Nephron progenitor cell (in vitro differentiated cells): ENCODE measurements at places on chromosomes 1 and 21.
A peak's percentile ranks its signal among the peaks of the same experiment; 100 is the strongest.

GRCh38 chr1:1319646-1319941 lies 4.9 kb downstream of the INTS11 start:
- peaks cover 63% of the 10 kb centered on the region for H3K4me1 ChIP-seq
- H3K4me3 ChIP-seq: no peak overlapping the region
- peaks cover 11% of the 10 kb centered on the region for H3K27me3 ChIP-seq
- H3K36me3 ChIP-seq: peaks cover 20% of the 10 kb centered on the region
- H3K27ac ChIP-seq: peak overlapping the region; percentile 78
- no peak for DNase-seq

DNA sequence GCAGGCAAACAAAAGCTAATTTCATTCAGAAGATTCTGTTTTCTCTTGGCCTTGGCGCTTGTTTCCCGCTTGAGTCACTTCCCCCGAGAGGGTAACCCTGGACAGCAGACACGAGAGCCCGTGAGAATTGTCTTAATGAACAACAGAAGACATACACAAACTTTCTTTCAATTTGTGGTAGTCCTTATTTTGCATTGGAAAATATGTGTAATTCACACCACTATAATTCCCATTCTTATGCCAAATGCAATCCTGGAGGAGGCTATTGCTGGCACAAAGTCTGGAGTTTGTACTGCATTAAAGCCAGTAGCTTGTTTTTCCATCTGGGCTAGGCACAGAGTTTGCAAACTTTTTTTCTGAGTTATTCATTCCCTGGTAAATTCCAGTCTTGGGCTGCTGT lies 109.8 kb upstream of the IVNS1ABP start:
- no peaks in the 10 kb centered on the region for H3K36me3 ChIP-seq
- H3K4me1 ChIP-seq: no peaks in the 10 kb centered on the region
- H3K27me3 ChIP-seq: peaks cover 6% of the 10 kb centered on the region
- no peak overlapping the region for H3K27ac ChIP-seq
- DNase-seq: no peak

DNA sequence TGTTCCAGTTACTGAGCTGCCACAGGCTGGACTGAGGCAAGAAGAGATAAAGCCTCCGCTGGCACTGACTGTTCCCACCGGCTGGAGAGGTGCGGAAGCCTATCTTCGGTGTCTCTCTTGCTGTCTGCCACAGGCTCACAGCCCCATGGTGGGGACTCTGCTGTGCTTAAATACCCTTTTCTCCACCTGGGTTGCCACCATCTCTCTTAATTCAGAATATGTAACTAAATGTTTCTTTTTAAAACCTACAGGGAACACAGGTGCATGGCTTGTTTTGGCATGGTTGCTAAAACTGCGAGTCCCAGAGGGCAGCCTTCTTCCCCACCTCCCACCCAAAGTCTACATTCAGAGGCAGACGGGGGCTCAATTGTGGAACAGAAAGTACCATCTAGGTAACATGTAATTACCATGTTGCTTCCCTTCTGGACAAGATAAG lies 8.1 kb upstream of the LBR start:
- H3K27ac ChIP-seq: no peak overlapping the region
- no peak overlapping the region for H3K4me3 ChIP-seq
- H3K36me3 ChIP-seq: no peaks in the 10 kb centered on the region
- DNase-seq: no peak
- H3K27me3 ChIP-seq: peaks cover 3% of the 10 kb centered on the region
- H3K4me1 ChIP-seq: peaks cover 11% of the 10 kb centered on the region

- peaks cover 16% of the 10 kb centered on the region for H3K4me1 ChIP-seq
- H3K4me3 ChIP-seq: no peak overlapping the region
- DNase-seq: no peak
- no peaks in the 10 kb centered on the region for H3K27me3 ChIP-seq
- H3K27ac ChIP-seq: no peak overlapping the region
- no peaks in the 10 kb centered on the region for H3K36me3 ChIP-seq
Measured at GRCh38 chr1:52672946-52673345, 25.2 kb downstream of the COA7 start.

- peaks cover 11% of the 10 kb centered on the region for H3K36me3 ChIP-seq
- no peak overlapping the region for H3K4me3 ChIP-seq
- peaks cover 19% of the 10 kb centered on the region for H3K4me1 ChIP-seq
- H3K27me3 ChIP-seq: no peaks in the 10 kb centered on the region
Measured at GRCh38 chr1:116515702-116516101, 55.1 kb downstream of the CD58 start.

DNA sequence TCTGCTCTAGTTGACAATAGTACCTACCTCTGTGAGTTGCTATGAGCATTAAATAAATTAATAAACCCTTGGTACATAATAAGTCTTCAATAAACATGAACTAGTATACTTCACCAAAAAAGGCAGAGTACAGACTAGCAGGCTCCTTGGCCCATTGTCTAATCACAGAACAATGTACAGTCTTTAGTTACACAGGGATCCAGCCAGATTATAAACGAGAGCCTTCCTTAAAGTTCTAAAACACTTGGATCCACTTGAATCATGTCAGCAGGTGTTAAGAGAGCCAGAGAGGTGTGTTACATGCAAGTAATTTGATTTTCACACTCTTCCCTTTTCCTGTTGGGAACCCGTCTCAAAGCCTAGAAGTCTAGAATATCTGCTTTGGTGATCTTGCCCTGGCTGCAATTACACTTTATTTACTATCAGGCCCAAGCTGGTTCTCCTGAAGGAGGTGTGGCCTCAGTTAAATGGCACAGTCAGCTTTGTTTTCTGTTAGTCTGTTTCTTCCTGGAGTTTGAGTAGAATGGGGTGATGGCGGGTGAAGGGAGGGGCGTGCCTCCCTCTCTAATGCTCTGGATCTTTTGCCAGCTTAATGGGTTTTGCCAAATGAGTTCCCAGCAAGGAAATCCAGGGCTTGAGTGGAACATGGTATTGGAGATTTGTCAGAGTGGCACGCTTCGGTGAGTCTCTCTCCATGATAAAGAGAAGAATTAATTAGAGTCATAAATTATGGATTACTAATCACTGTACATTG lies 570.9 kb upstream of the CAMK1G start:
- peaks cover 4% of the 10 kb centered on the region for H3K36me3 ChIP-seq
- H3K4me1 ChIP-seq: peaks cover 13% of the 10 kb centered on the region
- H3K27ac ChIP-seq: no peak overlapping the region
- no peaks in the 10 kb centered on the region for H3K27me3 ChIP-seq

DNA sequence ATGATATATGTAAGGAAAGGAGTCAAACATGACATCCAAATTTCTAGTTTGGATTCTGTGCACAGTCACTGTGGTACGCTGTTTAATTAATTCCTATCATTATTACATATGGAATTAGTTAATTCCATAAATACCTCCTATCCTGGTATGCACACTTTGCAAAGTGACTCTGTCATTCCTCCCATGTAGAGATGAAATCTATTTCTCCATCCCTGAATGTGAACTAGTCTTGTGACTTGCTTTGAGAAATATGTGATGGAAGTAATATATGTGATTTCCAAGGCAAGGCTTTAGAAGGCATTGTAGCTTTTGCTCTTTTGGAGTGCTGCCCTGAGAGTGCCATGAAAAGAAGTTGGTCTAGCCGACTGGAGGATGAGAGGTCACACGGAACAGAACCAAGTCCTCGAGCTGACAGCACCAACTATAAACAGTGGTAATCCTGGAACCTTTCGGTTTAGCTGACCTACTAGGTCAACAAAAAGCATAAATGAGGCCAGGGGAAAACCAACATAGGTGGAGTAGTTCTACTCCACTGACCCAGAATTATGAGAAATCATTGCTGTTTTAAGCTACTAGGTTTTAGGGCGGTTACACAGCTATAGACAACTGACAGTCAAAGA lies 1.5 kb downstream of the SELENOF start:
- peaks cover 22% of the 10 kb centered on the region for H3K4me1 ChIP-seq
- peaks cover under 1% of the 10 kb centered on the region for H3K36me3 ChIP-seq
- no peak for DNase-seq
- H3K4me3 ChIP-seq: no peak overlapping the region
- no peaks in the 10 kb centered on the region for H3K27me3 ChIP-seq

DNA sequence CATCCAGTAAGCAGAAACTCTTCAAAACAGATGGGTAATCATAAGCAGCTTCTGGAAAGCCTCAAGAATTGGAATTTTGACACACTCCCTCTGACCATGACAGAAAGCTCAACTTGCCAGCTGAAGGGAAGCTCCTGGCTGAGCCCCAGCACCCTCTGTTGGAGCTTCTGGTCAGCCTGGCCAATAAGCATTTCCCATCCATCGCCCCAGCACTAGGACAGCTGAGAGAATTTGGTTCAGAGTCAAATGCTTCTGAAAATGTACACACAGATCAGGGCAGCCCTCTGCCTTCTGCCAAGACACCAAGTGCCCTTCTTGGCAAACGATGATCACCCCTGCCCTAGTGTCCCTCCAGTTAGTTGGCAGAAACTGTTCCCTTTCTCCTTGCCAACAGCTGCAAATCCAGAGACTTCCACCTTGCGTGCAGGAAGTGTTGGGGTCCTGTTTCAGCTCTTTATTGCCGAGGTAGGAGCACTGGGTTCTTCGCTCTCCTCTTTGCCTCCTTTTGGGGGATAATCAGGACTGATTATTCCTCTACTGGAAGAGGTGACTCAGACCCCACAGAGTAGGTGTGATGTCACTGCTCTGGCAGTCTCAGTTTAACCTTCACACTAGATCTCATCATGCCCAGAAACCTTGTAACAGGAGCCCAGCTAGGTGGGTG lies 11.9 kb downstream of the PIGV start:
- H3K4me1 ChIP-seq: peaks cover 54% of the 10 kb centered on the region
- peak overlapping the region; percentile 76 for H3K27ac ChIP-seq
- H3K4me3 ChIP-seq: peak overlapping the region; percentile 32
- no peak for DNase-seq
- peaks cover 25% of the 10 kb centered on the region for H3K36me3 ChIP-seq
- peaks cover 3% of the 10 kb centered on the region for H3K27me3 ChIP-seq

- H3K4me1 ChIP-seq: peaks cover 60% of the 10 kb centered on the region
- H3K4me3 ChIP-seq: no peak overlapping the region
- DNase-seq: no peak
- H3K27me3 ChIP-seq: no peaks in the 10 kb centered on the region
- H3K27ac ChIP-seq: no peak overlapping the region
- H3K36me3 ChIP-seq: peaks cover 54% of the 10 kb centered on the region
Measured at GRCh38 chr1:109989506-109990301, 5.1 kb downstream of the AHCYL1 start.

DNA sequence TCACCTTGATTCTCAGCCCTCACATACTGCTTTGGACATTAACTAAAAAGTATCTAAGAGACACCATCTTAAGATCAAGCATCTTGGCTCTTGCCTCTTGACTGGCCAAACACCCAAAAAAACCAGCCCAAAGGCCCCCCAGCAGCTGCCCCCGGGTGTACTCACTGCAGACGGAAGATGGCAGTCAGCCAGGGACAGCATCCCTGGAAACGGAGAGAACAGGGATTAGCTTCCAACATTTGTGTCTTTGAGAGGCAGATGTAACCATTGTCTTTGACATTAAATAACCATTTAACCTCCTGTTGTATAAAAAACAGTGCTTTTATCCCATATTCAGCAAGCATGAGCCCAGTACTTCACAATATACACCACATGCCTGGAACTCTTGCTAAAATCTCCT lies 11.3 kb downstream of the TMEM63A start:
- H3K4me1 ChIP-seq: peaks cover 43% of the 10 kb centered on the region
- peaks cover 7% of the 10 kb centered on the region for H3K27me3 ChIP-seq
- H3K4me3 ChIP-seq: no peak overlapping the region
- no peak for DNase-seq
- peaks cover 40% of the 10 kb centered on the region for H3K36me3 ChIP-seq

DNA sequence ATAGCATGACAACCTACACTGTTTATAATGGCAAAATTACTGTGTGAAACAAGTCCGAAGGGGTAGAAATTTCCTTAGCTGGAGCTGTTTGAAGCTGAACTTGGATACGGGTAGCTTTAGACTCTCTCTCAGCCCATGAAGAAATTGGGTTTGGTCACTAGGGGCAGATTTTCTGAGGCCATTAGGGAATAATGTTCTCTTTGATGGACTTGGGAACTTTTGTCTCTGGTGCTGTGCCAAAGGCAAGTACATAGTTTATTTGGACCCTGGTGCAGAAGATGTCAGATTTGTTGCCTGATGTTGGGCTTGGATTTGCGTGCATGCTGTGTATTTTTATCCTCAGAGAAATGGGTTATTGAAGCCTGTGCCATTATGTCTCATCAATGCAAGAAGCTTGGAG lies 109.6 kb downstream of the VPS13D start:
- H3K4me1 ChIP-seq: peaks cover 41% of the 10 kb centered on the region
- H3K4me3 ChIP-seq: no peak overlapping the region
- DNase-seq: no peak
- H3K27me3 ChIP-seq: no peaks in the 10 kb centered on the region

DNA sequence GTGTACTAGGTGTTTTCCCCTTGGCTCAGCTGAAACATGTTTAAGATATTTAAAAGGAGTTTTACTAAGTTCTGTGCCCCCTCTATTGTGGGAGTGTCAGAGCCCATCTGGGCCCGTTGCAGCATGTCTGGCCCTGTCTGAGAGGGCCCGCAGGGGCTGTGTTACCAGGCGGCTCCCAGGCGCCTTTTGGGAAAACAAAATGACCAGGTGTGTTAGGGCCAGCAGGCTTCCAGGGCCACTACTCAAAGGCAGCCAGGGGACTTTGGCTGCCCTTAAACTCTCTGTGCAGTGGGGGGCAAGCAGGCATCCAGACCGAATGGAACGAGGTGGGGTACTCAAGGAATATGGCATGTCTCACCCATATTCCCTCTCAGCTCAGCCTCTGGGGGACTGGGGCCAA lies 111.7 kb downstream of the KCNN3 start:
- no peaks in the 10 kb centered on the region for H3K4me1 ChIP-seq
- no peak overlapping the region for H3K4me3 ChIP-seq
- H3K36me3 ChIP-seq: no peaks in the 10 kb centered on the region

DNA sequence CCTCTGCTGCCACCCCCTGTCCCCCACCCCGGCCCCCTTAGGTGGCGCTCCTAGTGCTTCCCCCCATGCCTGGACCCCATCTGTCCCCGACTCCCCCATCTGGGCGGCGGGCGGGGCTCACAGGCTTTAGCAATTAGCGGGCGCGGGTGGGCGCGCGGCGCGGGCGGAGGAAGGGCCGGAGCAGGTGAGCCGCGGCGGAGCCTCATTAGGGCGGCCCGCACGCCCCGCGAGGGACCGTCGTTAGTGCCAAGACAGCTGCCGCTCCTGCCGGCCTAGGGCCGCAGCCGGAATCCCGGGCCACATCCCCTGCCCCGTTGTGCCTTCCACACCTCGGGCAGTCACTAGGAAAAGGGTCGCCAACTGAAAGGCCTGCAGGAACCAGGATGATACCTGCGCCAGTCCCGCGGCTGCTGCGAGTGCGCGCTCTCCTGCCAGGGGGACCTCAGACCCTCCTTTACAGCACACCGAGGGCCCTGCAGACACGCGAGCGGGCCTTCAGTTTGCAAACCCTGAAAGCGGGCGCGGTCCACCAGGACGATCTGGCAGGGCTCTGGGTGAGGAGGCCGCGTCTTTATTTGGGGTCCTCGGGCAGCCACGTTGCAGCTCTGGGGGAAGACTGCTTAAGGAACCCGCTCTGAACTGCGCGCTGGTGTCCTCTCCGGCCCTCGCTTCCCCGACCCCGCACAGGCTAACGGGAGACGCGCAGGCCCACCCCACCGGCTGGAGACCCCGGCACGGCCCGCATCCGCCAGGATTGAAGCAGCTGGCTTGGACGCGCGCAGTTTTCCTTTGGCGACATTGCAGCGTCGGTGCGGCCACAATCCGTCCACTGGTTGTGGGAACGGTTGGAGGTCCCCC lies 7.6 kb downstream of the OLIG2 start:
- H3K27me3 ChIP-seq: peaks cover 99% of the 10 kb centered on the region
- no peak for DNase-seq
- H3K27ac ChIP-seq: no peak overlapping the region
- no peaks in the 10 kb centered on the region for H3K4me1 ChIP-seq
- no peaks in the 10 kb centered on the region for H3K36me3 ChIP-seq
- no peak overlapping the region for H3K4me3 ChIP-seq

GRCh38 chr1:17914131-17914530 lies 159.0 kb downstream of the ACTL8 start:
- no peak for DNase-seq
- no peak overlapping the region for H3K4me3 ChIP-seq
- H3K4me1 ChIP-seq: peaks cover 8% of the 10 kb centered on the region
- no peak overlapping the region for H3K27ac ChIP-seq
- no peaks in the 10 kb centered on the region for H3K36me3 ChIP-seq
- H3K27me3 ChIP-seq: peaks cover 54% of the 10 kb centered on the region
